ENCODE measurements at places on chromosomes 6 and 20. TPM values are rescaled to one million over a fixed set of nuclear protein-coding genes. Genes with fewer than 3 reads are reported as not detected.

Gene C6orf52
- polyA plus RNA-seq = 0.92 TPM

- DNase-seq = no peak
Observed at GRCh38 chr6:170102038-170102437, 188.8 kb downstream of the DLL1 start.

Gene LY6G6F
- 0.38 TPM for polyA plus RNA-seq

DNA sequence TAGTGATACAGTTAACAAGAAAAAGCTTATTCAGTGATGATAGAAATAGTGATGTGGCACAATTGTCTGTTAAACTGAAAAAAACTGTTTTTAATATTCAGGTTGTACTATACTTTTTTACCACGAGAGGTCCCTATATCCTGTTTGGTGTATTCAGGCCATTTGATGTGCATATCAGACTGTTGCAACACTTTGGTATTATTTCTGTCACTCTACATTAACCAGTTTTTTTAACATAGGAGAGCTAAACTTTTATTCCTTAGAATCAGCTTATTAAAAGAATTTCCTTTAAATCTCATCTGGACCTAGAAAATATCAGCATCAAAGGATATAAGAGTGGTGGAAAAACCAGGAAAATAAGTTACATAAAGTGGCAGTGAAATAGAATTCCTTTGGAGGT, 36.8 kb downstream of the TSPYL4 start:
- DNase-seq = peak; percentile 16

GRCh38 chr6:23590498-23591126, 535.4 kb upstream of the NRSN1 start:
- no peak for DNase-seq
